Motor neuron (in vitro differentiated cells): ENCODE measurements at places on chromosomes 1 and 21. TPM values are rescaled to one million over a fixed set of nuclear protein-coding genes. Genes with fewer than 3 reads are reported as not detected.

The DMRTA2 gene
- total RNA-seq, result 0.21 and 0.23 TPM in 2 replicates

The USH2A gene
- 0.63 and 0.85 TPM in 2 replicates for total RNA-seq

The SYCP1 gene
- not detected in 2 replicates for total RNA-seq

The MPZ gene
- 3.5 and 4.3 TPM in 2 replicates for total RNA-seq

The HSD3B2 gene
- total RNA-seq, result not detected in 2 replicates

The FCRLA gene
- total RNA-seq, result 0.53 and 0.62 TPM in 2 replicates

The CYP4A22 gene
- not detected in 2 replicates for total RNA-seq

The RBP7 gene
- 1.7 TPM in 1 of 2 replicates, not detected in the other for total RNA-seq

The ORC1 gene
- 1.2 and 1.5 TPM in 2 replicates for total RNA-seq

The AIRE gene
- 0.58 and 1.6 TPM in 2 replicates for total RNA-seq

The SWT1 gene
- total RNA-seq, result 10.4 and 10.6 TPM in 2 replicates

The ACP6 gene
- total RNA-seq, result 13.5 and 16.0 TPM in 2 replicates

The TATDN3 gene
- 11.6 and 14.2 TPM in 2 replicates for total RNA-seq

The PRDM2 gene
- total RNA-seq, result 63.9 and 65.1 TPM in 2 replicates

The KCNA3 gene
- 0.10 and 0.16 TPM in 2 replicates for total RNA-seq

The ESPN gene
- total RNA-seq, result 0.87 and 1.5 TPM in 2 replicates

The SPRR2D gene
- total RNA-seq, result not detected in 2 replicates

The CTBS gene
- total RNA-seq, result 15.4 TPM in 2 replicates

The GBP4 gene
- 0.14 and 0.21 TPM in 2 replicates for total RNA-seq

The SAMD11 gene
- 2.2 and 2.3 TPM in 2 replicates for total RNA-seq

The ZBED6 gene
- total RNA-seq, result 49.7 and 57.4 TPM in 2 replicates

The CCDC27 gene
- 0.11 and 0.44 TPM in 2 replicates for total RNA-seq

The SLC30A7 gene
- 22.6 and 25.2 TPM in 2 replicates for total RNA-seq

The S100A7A gene
- total RNA-seq, result 0.81 TPM in 1 of 2 replicates, not detected in the other

The ICOSLG gene
- 0.11 and 0.38 TPM in 2 replicates for total RNA-seq

The PAQR6 gene
- 8.6 and 12.3 TPM in 2 replicates for total RNA-seq

The C2CD4D gene
- total RNA-seq, result 0.27 and 0.61 TPM in 2 replicates

The AQP10 gene
- total RNA-seq, result 0.89 TPM in 1 of 2 replicates, not detected in the other

The BTF3L4 gene
- total RNA-seq, result 226 and 237 TPM in 2 replicates

The TEKT2 gene
- 11.5 and 11.8 TPM in 2 replicates for total RNA-seq

The NOL9 gene
- total RNA-seq, result 14.4 and 16.2 TPM in 2 replicates

The KRTAP12-2 gene
- 0.27 TPM in 1 of 2 replicates, not detected in the other for total RNA-seq

The OR6F1 gene
- 0.28 and 0.39 TPM in 2 replicates for total RNA-seq
